Hematopoietic multipotent progenitor cell treated with erythropoietin and hydrocortisone succinate and interleukin-3 and kit ligand, for 17 days (in vitro differentiated cells): ENCODE measurements at places on chromosomes 7 and 10.
A peak's percentile ranks its signal among the peaks of the same experiment; 100 is the strongest.

- DNase-seq: no peak
Measured at GRCh38 chr10:77944519-77944918, 18.0 kb upstream of the DLG5 start.

DNA sequence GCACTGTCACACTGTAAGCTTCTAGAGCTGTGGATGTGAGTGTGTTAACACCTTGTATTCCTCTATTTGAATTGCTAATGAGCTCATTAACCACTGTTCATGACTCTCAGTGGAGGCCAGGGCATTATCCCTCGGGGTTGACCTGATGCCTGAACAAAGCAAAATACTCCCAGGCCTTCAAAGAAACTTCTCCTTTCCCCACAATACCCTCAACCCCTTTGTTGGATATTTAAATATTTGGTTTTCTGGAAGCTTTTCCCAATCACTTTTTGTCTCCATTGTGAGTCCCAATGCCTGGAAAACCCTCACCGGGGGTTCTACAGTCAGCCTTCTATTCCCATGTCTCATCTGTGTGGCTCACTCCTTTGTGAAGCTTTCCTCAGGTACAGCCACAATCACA is 780.1 kb downstream of the PHTF2 start:
- no peak for DNase-seq

GRCh38 chr10:121138112-121138860 is 287.1 kb downstream of the WDR11 start:
- no peak for DNase-seq

DNA sequence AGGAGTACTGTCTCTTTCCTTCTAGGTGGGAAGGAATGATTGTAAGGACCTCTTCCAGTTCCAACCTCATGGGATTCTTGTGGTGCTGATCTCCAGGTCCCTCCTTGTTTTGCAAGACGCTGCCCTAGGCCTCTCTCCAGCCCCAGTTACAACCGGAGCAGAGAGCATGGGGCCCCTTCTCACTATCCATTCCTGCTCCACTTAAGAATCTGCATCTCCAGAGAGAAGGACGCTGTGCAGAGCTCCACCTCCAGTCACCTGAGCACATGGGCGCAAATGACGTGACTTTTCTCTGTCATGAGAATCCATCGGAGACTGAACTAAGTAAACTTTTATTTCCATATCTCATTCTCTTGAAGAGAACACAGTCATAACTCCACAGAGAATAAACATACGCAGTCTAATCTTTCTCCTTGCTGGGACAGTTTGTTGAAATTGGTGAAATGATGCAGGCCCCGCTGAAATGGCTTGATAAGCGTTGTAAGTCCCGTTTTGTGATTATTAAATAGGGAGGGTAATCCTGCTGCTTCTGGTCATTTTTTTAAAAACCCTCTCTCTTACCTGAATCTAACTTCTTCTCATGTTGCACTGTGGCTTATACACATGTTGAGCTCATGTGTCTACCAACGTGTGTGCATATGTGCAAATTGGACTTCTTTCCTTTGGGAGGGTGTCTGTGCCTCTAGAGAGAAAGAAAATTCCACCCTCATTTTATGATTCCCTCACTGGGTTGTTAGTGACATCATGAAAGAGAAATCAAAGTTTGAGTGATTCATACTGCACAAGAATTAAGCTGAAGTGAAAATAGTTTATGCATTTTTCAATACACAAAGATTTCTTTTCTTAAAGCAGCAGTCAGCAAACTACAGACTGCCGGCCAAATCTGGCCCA is 133.2 kb upstream of the TBX20 start:
- no peak for DNase-seq

DNA sequence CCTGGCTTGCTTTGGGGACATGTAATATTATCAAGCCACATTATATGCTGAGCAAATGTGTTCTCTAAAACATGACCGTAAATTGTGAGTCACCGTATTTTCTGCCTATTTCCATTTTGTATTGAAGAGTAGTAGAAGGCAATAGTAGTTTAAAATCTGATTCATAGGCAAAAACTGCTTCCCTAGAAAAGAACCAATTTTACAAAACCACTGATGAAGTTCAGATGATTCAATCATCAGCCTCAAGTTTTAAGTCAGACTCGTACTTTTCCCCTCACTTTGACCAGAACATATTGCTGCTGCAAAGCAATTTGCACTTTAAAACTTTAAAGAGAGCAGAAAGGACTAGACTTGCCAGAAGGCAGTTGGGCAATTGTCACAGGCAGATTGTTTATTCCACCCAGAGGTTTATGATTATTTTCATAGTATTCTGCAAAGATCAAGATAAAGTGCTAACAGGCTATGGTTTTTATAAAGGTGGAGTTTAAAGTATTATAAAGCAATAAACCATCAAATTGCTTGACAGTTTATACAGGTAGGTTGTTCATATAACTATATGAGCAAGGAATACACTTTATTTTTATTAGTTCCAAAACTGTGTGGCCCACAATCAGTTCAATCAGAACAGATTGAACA is 168.2 kb downstream of the ETV1 start:
- DNase-seq: no peak

- DNase-seq: peak; percentile 70
Measured at GRCh38 chr10:71383972-71384687, 12.6 kb upstream of the CDH23 start.

GRCh38 chr10:119279441-119279840 is 72.1 kb downstream of the GRK5 start:
- no peak for DNase-seq

DNA sequence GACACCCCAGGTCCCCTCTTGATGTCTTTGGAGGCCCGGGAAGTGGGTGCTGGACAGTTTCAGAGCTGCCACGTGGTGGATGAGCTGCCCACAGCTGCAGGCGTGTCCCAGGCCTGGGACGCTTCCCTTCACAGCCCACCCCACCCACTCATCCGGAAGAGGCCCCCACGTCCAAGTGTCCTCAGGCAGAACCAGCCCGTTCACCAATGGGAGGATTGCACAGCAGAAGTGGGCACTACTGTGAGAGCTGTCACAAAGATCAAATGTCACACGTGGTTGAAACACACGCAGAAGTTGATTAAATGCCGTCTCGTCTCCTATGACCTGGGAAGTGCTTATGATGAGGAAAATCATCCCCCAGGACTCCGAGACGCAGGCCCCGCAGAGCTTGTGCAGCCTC is 52.9 kb downstream of the STK32C start:
- no peak for DNase-seq

DNA sequence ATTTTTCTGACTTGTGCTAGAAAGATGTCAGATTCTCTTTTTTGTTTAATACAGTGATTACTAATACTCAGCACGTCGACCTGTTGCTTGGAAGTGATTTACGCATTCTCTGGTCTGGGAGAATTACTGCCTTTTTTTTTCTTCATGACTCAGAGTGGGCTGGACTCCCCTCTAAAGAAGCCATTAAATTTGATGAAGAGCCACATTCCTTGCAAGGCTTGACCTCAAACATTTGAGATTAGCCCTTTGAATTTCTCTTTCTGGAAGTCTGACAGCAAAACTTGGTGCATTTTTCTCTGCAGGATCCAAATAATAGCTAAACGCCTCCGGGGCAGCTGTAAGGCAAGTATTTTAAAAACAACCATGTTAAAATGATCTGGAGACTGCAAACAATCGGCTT is 171.6 kb downstream of the GALNT17 start:
- DNase-seq: no peak

- DNase-seq: no peak
Measured at GRCh38 chr7:70797109-70797514, 334.8 kb upstream of the GALNT17 start.

GRCh38 chr10:115525141-115525540 is 432.0 kb downstream of the ATRNL1 start:
- no peak for DNase-seq

GRCh38 chr10:92832998-92833650 is 15.2 kb upstream of the EXOC6 start:
- no peak for DNase-seq

DNA sequence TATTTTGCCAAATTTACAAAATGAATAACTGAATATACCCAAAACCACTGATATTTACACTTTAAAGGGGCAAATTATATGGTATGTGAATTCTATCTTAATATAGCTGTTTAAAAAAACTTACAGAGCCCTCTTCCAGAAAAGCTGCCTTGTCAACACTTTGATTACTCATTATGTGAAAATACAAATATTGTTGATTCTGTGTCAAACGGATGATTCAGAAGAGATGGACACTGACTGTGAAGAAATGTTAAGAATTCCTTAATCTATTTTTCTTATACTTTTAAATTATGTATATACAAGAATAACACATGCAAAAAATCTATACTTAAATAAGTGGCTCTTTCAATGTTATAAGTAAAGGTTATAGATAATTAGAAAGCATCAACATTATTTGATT is 41.5 kb downstream of the SMURF1 start:
- no peak for DNase-seq

DNA sequence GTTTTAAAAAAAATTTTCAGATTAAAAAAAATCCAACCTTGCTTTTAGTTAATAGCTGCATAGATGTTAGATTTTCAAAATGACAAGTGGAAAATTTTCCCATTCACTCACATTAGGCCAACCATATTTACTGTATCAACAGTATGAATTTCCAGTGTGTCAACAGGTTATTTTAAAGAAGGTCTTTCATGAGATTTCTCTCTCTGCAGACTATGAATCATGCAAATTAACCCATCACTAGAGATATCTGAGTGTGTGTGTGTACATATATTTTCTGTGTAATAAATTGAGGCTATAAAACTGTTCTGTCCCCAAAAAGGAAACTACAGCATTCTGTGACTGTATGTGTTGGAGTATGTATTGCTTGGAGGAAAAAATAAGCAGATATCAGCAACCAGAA is 305.6 kb downstream of the ARL4A start:
- no peak for DNase-seq

DNA sequence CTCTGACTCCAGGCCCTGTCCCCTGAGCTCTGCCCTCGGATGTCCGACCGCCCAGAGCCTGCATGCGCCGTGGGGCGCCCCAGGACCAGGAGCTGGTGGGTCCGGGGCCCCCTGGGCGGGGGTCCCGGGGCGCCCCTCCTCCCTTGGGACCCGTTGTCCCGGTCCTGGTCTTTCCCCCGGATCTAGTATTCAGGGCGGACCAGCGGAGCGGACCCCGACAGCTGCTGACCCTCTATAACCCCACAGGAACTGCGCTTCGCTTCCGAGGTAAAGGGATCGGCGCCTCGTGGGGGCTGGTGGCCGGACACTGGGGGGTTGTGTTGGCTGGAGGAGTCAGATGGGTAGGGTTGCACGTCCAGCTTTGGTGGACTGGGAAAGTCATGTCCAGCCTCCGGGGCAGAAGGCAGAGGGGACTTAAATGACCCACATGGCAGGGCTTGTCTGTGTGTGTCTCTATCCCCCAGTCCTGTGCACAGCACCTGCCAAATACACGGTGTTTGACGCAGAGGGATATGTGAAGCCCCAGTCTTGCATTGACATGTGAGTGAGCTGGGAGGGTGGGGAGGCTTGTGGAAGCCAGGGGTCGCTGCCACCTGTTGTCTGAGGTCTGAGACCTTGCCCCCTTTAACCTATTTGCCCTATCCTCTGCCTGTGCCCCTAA is 520 bp downstream of the MOSPD3 start:
- no peak for DNase-seq

- peak; percentile 91 for DNase-seq
Measured at GRCh38 chr7:139118234-139118804, 8.8 kb upstream of the ZC3HAV1 start.

DNA sequence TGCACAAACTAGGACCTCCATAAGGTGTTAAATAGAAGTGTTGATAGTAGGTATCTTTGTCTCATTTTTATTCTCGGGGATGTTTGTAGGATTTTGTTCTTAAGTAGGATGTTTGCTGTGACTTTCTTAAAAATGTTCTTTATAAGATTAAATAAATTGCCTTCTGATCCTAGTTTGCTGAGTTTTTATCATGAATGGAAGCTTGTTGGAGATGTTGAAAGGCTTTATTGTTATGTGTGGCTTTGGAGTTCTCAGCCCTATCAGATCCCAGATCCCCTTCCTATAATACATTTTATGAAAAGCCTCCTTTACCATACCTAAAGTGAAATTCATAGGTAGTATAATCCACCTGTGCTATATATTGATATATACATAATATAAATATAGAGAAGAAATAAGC is 40.1 kb downstream of the NHLRC2 start:
- DNase-seq: no peak

DNA sequence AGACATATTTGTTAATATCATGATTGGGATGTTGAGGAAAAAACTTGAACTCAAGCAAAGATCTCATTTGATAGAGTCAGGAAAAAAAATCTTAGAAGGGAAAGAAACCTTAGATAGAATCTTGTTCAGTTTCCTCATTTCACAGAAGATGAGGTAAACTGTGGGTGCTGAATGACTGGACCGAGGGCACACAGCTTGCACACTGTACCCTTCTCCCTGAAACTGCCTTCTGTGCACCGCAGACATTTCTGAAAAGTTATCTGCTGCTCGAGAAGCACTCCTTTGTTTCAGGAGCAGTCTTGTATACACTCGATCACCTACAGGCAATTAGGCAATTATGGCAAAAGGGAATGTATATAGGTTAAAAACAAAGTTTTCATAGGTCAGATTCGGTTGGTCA is 167.4 kb downstream of the SKAP2 start:
- no peak for DNase-seq

GRCh38 chr7:157339777-157340677 is 3.2 kb downstream of the DNAJB6 start:
- DNase-seq: peak; percentile 87

DNA sequence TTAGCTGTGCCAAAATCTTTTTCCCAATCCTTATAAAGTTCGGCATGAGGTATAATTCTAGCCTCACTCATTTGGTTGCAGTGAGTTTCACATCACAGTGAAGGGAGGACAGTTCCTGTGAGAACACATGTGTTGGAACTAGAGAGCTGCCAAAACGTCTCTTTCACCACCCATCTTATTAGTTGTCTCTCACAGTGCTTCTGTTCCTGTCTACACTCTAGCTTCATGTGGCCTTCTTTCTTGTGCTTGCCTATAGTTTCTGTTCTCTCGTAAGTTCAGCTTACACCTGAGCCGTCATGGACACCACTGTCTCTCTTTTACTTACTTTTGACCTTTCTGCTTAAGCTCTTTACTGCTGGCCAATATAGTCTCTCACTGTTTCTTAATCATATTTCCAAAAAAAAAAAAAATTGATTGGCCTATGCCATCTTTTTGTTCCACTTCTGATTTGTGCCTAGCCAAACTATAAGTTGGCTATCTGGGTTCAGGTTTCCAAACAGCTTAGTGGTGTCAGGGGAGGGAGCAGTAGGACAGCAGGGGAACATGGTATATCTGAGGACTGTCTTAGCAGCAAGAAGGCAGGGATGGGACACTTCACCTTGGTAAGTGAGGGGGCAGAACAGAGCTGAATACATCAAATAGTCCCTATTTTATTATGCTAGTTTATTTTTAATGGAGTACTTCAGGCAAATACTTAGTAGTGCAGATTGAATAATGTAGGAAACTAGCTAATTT is 38.0 kb downstream of the ZNRF2 start:
- DNase-seq: peak; percentile 22

- no peak for DNase-seq
Measured at GRCh38 chr10:35937546-35937945, 295.4 kb upstream of the FZD8 start.

DNA sequence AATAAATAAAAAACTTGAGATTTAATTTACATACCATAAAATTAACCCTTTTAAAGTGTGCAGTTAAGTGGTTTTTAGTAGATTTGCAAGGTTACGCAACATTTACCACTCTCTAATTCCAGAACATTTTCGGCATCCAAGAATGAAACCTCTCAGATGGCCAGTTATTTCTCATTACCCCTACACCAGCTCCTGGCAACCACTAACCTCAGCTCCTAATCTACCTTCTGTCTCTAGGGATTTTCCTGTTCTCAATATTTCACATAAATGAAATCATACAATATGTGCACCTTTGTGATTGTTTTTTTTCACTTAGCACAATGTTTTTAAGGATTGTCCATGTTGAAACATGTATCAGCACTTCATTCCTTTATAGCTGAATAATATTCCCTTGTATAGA is 45.1 kb downstream of the INPP5F start:
- DNase-seq: no peak
